M059J (cell line): ENCODE measurements at places on chromosomes 7 and 10.

DNA sequence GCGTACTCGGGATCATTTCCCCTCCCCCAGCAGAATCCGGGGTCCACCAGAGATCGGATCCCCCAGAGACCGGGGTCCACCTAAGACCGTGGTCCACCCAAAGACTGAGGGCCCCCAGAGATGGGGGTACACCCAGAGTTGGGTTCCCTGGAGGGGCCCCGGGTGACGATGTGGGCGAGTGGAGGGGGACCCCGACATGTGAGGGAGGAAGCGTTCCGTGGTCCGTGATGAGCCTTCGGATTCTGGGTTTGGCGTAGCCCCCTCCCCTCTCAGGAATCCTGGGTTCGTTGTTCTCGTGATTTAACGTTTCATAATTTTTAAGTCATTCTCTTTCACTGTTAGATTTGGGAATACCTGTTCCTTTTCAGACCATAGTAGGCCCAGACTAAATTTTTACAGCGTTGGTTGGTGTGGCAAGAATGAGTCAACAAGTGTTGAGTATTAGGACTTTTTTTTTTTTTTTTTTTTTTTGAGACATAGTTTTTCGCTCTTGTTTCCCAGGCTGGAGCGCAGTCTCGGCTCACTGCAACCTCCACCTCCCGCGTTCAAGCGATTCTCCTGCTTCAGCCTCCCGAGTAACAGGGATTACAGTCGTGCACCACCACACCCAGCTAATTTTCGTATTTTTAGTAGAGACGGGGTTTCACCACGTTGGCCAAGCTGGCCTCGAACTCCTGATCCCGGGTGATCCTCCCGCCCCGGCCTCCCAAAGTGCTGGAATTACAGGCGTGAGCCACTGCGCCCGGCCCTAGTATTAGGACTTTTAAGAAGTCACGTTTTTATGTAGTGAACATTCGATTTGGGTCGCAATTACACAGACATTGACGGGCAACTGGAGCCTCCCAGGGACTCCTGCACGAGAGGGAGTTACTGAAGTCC is 672 bp downstream of the GTPBP4 start:
- DNase-seq: peak; percentile 3

- no peak for DNase-seq
Observed at GRCh38 chr10:132909491-132910071, 32.8 kb downstream of the CFAP46 start.

DNA sequence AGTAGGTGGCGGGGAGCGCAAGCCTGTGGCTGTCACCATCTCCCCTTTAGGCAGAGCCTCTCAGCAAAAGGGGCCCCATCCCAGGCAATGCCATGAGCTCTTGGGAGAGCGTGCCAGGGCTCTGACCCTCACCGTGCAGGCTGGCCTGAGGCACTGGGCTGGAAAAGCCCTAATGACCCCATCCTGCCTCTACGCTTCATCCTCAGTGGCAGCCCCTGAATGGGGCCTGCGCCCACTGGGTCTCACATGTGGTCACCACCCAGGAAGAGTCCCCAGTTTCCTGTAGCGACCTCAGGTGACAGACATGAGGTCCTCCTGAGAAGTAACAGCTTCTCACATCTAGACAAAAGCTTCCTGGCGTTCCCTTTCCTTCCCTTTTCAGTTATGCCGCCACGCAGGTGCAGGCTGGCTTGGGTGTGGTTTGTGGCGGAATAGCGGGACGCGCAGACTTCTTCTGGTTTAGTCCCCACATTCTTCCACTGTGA is 59.2 kb downstream of the CLEC2L start:
- no peak for DNase-seq

- peak; percentile 3 for DNase-seq
Observed at GRCh38 chr7:90430614-90431460, 27.6 kb downstream of the CLDN12 start.

GRCh38 chr7:132485136-132485535 is 91.1 kb downstream of the PLXNA4 start:
- no peak for DNase-seq

GRCh38 chr7:1226186-1226901 is 6.3 kb upstream of the UNCX start:
- DNase-seq: no peak

DNA sequence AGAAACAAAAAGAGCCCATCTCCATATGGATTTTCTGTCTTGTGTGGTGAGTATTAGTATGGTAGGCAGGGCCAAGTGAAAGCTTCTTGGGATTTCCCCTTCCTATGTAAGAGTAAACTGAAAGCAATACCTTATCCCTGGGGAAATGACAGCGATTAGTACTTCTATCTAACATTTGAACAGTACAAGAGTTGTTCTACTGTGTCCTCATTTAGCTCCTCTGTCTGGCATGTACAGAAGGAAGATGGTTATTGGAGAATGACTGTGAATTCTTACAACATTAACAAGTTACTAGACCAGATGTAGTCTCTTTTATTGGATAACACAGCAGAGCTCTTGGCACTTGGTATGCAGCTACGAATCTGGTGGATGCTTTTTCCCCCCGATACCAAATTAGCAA is 17.9 kb upstream of the TRIL start:
- DNase-seq: no peak

GRCh38 chr7:154484943-154485342 is 432.7 kb downstream of the DPP6 start:
- no peak for DNase-seq

DNA sequence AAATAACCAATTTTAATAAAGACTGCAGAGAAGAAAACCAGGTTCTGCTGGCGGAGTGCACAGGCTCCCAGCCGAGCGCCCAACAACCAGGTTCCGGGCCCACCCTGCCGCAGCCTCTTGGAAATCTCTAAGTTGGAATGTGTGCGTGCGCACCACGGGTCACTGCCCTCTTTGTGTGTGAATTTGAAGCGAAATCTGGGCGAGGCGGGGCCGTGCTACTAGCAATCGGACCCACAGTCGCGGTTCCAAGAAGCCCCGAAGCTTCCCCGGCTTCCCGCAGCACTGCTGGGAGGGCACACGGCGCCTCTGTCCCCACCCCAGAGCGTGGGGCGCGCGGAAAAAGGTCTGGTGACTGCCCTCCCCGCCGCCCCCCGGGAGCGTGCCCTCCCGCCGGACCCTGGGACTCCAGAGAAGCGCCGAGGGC is 666 bp upstream of the MAP3K8 start:
- DNase-seq: peak; percentile 59

DNA sequence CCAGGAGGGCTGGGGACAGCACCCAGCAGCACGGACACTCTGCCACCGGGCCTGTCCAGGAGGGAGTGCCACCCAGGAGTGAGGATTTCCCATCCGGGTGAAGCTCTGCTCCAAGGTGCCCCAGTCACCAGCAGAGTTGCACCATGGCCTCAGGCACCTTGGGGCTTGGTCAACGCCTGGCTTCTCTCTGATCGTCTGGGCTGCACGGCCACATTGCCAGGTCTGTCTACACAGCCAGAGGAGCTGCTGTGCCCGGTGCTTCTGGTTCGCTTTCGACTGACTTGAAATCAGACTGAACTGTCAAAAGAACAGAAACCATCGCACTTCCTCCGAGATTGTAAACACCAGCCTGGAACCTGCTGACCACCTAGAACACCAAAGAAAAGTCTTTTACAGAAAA is 12.0 kb downstream of the SHH start:
- no peak for DNase-seq

DNA sequence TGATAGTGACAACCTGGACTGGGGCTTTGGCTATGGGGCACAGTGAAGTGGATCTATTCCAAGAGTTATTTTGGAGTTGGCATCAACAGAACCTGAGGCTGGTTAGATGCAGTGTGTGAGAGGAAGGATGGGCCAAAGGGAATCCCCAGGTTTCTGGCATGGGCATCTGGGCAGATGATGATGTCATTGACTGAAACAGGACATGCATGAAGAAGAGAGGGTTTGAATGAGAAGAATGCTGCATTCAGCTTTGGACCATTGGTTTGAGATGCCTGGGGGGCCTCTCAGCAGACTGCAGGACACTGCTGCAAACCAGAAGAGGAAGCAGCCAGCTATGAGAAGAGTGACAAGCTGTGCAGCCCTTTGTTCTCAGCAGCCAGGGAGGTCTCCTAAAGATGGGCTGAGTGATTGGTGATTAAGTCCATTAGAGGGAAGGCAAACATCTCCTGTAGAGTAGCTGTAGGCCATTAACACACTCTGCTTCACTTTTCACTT is 23.1 kb upstream of the PIK3CG start:
- DNase-seq: no peak

DNA sequence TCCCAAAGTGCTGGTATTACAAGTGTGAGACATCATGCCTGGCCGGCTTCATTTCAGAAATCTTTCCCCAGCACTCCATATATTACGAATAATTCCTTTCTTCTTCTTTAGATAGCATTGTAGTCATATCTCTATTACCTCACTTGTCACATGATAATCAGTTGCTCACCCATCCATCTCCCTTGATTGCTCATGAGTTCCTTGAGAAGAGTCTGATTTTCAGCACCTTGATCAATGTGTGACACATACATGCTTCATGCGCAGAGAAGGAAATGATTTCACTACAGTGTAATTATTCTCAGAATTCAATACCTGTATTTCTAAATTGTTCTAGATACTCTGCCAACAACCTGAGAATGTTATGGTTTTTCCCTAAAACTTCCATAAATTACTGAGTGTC is 26.7 kb upstream of the GGCT start:
- DNase-seq: no peak
